Memory B cell (primary cell): ENCODE measurements at places on chromosomes 12 and 14.
A peak's percentile ranks its signal among the peaks of the same experiment; 100 is the strongest.

DNA sequence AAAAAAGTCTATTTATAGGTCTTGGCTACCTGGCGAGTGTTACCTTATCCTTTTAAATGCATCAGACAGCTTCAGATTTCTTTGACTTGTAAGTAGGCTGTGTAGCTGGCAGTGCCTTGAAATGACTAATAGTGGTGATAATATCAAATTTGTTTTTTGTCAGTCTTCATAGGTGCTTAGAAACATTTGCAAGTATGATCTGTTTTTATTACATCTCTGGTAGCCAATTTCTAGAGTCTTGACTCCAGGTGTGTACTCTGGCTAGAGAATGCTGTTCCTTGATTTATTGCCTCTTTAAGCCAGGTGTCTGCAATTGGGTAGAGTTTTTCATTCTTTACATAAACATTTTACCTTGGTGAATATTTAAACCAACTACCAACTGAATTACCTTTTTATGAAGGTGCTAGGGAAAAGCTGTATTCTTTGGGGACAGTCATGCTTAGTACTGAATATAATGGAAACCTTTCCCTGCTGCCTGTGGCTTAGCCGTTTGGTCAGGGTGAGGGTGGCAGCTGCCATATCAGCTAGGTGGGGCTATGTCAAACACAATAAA lies 32.6 kb downstream of the MLXIP start:
- DNase-seq = no peak

DNA sequence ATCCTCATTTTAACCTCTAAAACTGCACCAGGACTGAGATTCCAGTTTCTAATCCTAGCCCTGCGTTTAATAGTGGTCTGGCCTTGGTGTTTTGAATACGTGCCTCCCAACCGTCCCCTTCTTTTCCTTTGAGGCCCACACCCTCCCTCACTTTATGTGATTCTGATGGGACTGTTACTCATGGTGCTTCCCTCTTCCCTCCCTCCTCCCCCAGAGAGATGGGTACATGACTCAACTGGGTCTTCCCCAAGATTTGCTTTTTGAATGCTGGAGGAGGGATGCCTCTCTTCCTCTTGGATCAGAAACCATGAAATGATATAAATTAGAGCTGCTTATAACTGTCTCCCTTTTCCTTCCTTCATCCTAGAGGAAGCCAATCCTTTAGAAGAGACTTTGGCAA lies 8.2 kb upstream of the PPP2R5E start:
- DNase-seq = no peak

GRCh38 chr14:39469094-39469710 lies 37.0 kb upstream of the FBXO33 start:
- peak; percentile 18 for DNase-seq

GRCh38 chr12:49777800-49778748 lies 36.7 kb downstream of the TMBIM6 start:
- peak; percentile 55 for DNase-seq

- DNase-seq = no peak
Measured at GRCh38 chr12:41074473-41074769, 113.7 kb upstream of the PDZRN4 start.

GRCh38 chr14:40574780-40575179 lies 1031.9 kb upstream of the LRFN5 start:
- DNase-seq = no peak

DNA sequence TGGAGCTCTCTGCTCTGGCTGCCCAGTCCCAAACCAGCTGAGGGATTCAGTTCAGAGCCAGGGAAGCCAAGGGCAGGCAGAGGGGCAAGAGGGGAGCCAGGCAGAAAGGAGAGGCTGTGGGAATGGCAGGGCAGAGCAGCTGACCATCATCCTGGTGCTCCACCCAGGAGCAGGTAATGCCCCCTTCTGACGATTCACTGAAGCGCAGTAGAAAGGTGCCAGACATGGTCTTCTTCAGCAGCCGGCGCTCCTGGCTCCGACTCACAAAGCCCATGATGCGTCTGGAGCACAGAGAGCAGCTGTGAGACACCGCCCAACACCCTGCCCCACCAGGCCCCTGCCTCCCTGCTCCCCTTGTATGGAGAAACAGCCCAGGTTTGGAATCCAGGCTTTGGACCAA lies 8.0 kb downstream of the IL23A start:
- no peak for DNase-seq
